ENCODE measurements at places on chromosomes 5 and 9.

- DNase-seq, result no peak
- H3K4me1 ChIP-seq, result peaks cover 8% of the 10 kb centered on the region
- H3K27ac ChIP-seq, result no peak overlapping the region
- no peaks in the 10 kb centered on the region for H3K27me3 ChIP-seq
- no peaks in the 10 kb centered on the region for H3K36me3 ChIP-seq
- H3K4me3 ChIP-seq, result no peak overlapping the region
Measured at GRCh38 chr9:136595245-136596153, 49.7 kb upstream of the NOTCH1 start.

DNA sequence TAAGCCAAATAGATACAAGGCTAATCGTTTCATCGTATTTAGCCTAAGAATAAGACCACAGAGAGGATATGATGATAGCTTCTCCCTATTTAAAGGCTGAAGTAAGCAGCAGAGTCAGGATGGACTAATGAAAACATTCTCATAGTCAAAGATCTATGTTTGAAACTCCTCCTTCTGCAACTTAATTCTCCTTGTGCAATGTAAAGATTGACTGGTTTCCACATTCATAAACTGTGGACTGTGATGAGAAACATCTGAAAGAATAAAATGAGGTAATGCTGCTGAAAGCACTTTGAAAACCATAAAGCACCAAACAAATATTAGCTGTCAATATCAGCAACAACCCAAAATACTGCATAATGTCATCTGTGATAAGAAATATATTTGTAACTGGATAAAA is 361.9 kb downstream of the CSNK1G3 start:
- no peak overlapping the region for H3K27ac ChIP-seq
- no peak for DNase-seq
- H3K36me3 ChIP-seq, result no peaks in the 10 kb centered on the region
- peaks cover 5% of the 10 kb centered on the region for H3K4me1 ChIP-seq
- H3K4me3 ChIP-seq, result no peak overlapping the region

GRCh38 chr9:77839459-77840140 is 191.5 kb upstream of the GNA14 start:
- H3K27me3 ChIP-seq, result no peaks in the 10 kb centered on the region
- no peak overlapping the region for H3K4me3 ChIP-seq
- no peak for DNase-seq
- no peak overlapping the region for H3K27ac ChIP-seq

DNA sequence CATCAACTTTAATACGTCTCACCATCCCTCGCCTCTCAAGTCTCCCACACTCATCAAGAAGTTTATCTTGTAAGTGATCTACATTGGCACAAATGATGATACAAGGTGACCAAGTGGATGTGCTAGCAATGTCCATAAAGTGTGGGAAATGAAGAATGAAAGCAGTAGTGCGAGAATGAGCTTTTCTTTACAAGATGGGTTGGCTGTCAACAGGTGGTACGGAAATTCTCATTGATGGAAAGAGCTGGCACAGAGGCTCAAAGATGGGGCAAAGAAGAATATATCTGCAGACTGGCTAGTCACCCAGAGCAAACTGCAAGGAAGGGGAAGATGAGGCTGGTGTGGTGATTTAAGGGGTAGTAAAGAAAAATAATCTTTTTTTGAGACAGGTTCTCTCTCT is 640.8 kb downstream of the MAT2B start:
- H3K27me3 ChIP-seq, result no peaks in the 10 kb centered on the region
- no peaks in the 10 kb centered on the region for H3K4me1 ChIP-seq
- H3K36me3 ChIP-seq, result no peaks in the 10 kb centered on the region
- no peak overlapping the region for H3K27ac ChIP-seq
- DNase-seq, result no peak
- no peak overlapping the region for H3K4me3 ChIP-seq

GRCh38 chr5:17221843-17222636 is 4.6 kb downstream of the BASP1 start:
- no peak overlapping the region for H3K27ac ChIP-seq
- H3K4me3 ChIP-seq, result no peak overlapping the region
- no peaks in the 10 kb centered on the region for H3K36me3 ChIP-seq
- peaks cover 4% of the 10 kb centered on the region for H3K27me3 ChIP-seq
- peaks cover 13% of the 10 kb centered on the region for H3K4me1 ChIP-seq

GRCh38 chr5:178193251-178193809 is 6.2 kb upstream of the GMCL2 start:
- no peak for DNase-seq
- no peak overlapping the region for H3K27ac ChIP-seq
- no peaks in the 10 kb centered on the region for H3K36me3 ChIP-seq
- no peak overlapping the region for H3K4me3 ChIP-seq
- no peaks in the 10 kb centered on the region for H3K27me3 ChIP-seq
- no peaks in the 10 kb centered on the region for H3K4me1 ChIP-seq

DNA sequence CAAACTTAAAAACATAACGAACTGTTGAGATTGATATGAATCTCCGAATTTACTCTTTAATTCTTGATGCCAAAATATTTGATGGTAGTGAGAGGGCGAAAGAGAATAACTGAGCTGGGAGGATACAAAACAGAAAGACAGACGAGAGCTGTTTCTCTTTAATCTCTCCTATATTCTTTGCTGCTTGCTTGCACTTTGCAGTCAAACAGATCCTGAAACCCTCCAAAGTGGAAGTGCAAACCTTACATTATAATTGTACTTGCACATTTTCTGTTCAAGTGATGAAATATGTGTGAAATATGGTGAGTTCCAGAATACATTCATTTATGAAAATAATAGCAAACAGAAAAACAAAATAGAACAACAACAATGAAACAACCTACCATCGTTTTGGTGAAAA is 63.8 kb downstream of the PAM start:
- no peak overlapping the region for H3K27ac ChIP-seq
- no peaks in the 10 kb centered on the region for H3K27me3 ChIP-seq
- H3K4me3 ChIP-seq, result no peak overlapping the region

GRCh38 chr9:117795271-117795670 is 91.1 kb downstream of the TLR4 start:
- DNase-seq, result no peak
- H3K4me1 ChIP-seq, result no peaks in the 10 kb centered on the region
- H3K4me3 ChIP-seq, result no peak overlapping the region
- no peak overlapping the region for H3K27ac ChIP-seq
- no peaks in the 10 kb centered on the region for H3K36me3 ChIP-seq

DNA sequence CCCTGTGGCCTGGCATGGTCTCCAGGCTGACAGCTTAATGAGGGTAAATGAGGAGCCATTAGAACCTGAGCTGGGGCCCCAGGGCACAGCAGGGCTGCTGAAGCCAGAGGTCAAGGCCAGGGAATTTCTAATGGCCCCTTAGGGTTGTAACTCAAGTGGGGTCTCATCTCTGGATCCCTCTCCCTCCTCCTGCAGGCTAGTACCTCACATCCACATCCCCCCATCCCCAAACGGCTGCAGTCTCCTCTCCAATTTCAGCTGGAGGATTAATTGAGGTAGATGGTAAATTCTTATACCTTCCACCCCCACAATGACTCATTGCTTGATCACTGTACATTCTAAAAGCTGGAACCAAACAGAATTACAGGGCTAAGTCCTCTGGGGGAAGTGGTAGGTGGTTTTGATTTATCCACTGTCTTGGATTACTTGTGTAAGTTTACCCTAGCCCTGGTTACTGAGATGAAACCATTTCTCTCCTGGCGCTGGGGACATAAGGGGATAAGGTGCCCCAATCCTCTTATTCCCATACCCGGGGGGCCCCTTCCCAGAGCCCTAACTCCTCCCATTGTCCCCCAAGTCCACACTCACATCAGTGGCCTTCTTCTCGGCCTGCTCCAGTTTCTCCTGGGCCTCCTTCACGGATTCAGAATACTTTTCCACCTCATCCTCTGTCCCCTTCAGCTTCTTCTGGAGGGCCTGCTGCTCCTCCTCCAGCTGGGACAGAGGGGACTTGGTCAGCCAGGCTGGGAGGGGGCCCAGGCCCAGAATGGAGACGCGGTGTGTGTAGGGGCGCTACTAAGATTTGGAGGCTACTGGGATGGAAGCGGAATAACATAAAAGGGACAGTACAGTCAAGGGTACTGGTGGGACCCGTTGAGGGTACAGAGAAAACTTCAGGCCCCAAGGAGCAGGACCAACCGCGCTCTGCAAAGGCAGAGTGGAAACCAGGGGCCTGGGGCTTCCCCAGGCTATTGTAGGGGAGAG is 875 bp downstream of the TPM2 start:
- H3K36me3 ChIP-seq, result peaks cover 6% of the 10 kb centered on the region
- H3K4me1 ChIP-seq, result peaks cover 3% of the 10 kb centered on the region

GRCh38 chr9:130337318-130337717 is 71.8 kb downstream of the HMCN2 start:
- no peak overlapping the region for H3K4me3 ChIP-seq
- no peaks in the 10 kb centered on the region for H3K27me3 ChIP-seq
- H3K4me1 ChIP-seq, result no peaks in the 10 kb centered on the region
- no peak overlapping the region for H3K27ac ChIP-seq

DNA sequence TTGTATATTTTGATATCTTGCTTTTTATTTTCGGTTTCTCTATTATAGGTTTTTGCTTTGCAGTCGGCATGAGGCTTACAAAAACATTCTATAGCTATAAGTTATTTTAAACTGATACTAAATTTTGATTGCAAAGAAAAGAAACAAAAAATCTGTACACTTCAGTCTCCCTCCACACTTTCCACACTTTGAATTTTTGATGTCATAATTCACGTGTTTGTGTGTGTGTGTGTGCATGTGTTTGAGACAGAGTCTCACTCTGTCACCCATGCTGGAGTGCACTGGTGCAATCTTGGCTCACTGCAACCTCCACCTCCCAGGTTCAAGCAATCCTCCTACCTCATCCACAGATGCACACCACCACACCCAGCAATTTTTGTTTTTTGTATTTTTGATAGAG is 124.9 kb downstream of the MRPS30 start:
- no peaks in the 10 kb centered on the region for H3K27me3 ChIP-seq
- no peak for DNase-seq
- no peaks in the 10 kb centered on the region for H3K4me1 ChIP-seq

DNA sequence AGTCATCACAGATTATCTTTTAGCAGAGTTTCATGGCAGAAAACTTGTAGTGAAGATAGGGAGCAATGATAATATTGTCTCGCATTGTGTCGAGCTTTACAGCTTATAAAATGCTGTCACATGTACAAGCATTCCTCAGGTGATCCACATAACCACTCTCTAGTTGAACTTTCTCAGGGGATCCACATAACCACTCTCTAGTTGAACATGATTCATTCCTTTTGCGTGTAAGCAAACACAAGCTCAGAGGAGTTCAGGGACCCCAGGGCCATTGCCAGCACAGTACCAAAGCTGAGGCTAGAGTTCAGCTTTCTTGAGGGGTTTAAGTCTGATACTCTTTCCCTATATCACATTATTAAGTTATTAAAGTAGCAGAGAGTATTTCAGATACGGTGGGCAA is 86.7 kb downstream of the CDH6 start:
- H3K4me1 ChIP-seq, result no peaks in the 10 kb centered on the region
- no peaks in the 10 kb centered on the region for H3K36me3 ChIP-seq
- H3K27ac ChIP-seq, result no peak overlapping the region

- H3K27me3 ChIP-seq, result no peaks in the 10 kb centered on the region
- H3K4me1 ChIP-seq, result no peaks in the 10 kb centered on the region
- no peak for DNase-seq
- H3K27ac ChIP-seq, result no peak overlapping the region
- H3K4me3 ChIP-seq, result no peak overlapping the region
Measured at GRCh38 chr9:136835932-136836904, 6.1 kb upstream of the AJM1 start.

- no peaks in the 10 kb centered on the region for H3K27me3 ChIP-seq
- H3K4me1 ChIP-seq, result no peaks in the 10 kb centered on the region
- H3K4me3 ChIP-seq, result no peak overlapping the region
- H3K36me3 ChIP-seq, result no peaks in the 10 kb centered on the region
- H3K27ac ChIP-seq, result no peak overlapping the region
Measured at GRCh38 chr9:82498541-82499317, 510.2 kb downstream of the SPATA31D1 start.

DNA sequence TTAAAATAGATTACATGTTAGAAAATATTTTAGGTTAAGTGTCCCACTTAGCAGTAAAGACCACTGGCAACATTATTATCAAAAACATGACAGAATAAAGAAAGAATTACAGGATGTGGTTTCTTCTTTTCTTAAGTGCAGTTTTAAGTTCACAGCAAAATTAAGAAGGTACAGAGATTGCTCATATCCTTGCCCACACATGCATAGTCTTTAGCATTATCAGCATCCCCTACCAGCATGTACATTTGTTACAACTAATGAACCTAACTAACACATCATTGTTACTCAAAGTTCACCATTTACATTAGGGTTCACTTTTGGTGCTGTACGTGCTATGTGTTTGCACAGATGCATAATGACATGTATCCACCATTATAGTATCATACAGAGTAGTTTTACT is 837.7 kb upstream of the CDH9 start:
- no peak overlapping the region for H3K4me3 ChIP-seq
- H3K27me3 ChIP-seq, result no peaks in the 10 kb centered on the region
- H3K36me3 ChIP-seq, result no peaks in the 10 kb centered on the region

Measured in upper lobe of left lung (tissue), 6 donors.